Activated CD4-positive, alpha-beta T cell treated with anti-CD3 and anti-CD28 coated beads, Interleukin-2, amount 50 U/mL, for 1 hour (primary cell): ENCODE measurements at places on chromosomes 5 and 9.

DNA sequence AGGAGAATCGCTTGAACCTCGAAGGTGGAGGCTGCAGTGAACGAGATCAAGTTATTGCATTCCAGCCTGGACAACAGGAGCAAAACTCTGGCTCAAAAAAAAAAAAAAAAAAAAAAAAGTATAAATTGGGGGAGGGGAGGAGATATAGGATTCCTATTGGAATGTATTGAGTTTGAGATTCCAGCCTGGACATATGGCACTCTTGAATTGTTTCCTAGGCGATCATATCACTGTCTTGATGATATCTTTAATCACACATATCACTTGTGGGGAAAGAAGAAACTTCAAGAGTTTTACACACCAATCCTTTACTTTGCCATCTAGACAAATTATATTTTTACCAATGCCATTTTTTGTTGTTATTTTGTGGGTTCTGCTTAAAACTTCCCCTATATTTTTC lies 42.4 kb downstream of the TMC1 start:
- DNase-seq, result no peak

DNA sequence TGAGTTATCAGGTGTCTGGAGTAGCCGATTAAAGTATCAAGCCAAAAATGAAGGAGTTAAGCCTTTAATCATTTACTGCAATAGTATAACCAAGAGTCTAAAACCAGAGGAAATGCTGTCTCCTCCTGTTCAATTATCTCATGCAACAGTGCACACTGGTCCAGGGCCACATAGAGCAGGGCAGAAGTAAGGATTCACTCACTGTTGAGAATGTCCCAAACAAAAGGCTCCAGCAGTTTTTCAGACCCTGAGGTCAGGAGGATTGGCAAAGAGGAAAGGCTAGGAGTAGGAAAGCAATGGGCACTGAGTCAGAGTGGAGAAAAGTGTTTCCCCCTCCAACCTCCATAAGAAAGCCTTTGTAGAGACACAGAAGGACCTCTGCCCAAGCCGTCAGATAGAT lies 168.2 kb downstream of the RNF180 start:
- no peak for DNase-seq

- no peak for DNase-seq
Measured at GRCh38 chr9:13322828-13323550, 43.5 kb upstream of the MPDZ start.

DNA sequence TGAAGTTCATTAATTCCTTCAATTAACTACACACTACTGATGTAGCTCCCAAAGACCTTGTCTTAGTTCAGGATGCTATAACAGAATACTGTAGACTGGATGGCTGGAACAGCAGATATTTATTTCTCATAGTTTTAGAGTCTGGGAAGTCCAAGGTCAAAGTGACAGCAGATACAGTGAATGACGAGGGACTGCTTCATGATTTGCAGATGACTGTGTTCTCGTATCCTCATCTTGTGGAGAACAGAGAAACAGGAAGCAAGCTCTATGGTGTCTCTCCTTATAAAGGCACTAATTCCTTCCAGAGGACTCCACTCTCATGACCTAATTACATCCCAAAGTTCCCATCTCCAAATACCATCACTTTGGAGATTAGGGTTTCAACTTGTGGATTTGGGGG lies 65.6 kb upstream of the MAP1B start:
- DNase-seq, result no peak

- DNase-seq, result no peak
Measured at GRCh38 chr5:89878140-89879132, 531.1 kb downstream of the CETN3 start.

- DNase-seq, result no peak
Measured at GRCh38 chr5:174340226-174340625, 294.7 kb downstream of the NSG2 start.

DNA sequence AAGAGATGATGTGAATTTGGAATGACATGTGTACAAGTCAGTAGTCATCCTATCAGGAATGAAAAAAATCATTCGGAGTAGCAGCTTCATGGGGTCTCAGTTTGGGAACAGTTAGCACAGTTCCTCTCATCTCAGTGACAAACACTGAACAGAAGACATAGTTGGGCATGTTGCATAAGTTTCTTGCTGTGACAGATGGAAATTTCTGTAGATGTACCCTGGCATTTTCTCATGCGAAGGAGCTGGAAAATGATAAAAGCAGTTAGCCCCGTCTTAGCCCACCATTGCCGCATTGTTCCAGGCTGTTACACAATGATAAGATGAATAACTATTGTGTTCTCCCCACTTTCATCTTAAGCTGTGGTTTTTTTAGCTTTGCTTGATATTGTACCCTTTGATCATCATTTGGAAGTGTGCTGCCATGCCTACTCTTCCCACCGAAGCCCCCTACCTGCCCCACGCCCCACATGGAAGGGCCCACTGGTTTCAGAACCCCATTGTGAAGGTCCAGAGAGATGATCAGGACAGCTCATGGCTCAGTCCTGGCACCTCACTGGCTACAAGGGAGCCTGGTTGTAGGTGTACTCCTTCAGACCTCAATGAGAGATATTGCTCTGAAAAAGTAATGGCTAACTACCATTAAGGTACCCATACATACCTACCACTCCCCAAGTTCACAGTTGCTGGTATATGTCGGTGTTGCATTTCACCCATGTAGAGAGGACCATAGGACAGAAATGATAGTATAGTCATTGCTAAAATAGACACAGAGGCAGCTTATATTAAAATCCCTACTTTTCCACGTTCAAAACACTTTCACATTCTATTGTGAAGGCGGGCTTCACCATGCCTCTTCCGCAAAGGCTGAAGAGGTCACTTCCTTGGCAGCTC lies 38.8 kb downstream of the SFXN1 start:
- DNase-seq, result no peak

GRCh38 chr5:148746826-148747535 lies 79.4 kb upstream of the ADRB2 start:
- no peak for DNase-seq

DNA sequence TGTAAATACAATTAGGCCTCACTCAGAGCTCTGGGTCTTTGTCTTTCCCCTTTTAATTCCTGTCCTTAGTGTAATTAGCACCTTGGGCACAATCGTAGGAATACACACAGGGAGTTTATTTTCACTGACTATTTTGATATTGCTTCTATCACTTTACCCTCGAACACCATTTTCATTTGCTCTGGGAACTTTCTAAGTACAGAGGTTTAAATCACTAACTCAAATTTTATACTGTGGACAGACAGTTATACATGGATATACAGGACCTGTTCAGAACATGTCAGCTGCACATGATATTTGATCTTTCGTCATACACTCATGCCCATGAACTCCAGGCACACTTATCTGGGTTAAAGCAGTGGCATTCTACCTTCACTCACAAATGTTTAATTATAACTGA lies 217.8 kb upstream of the TMEM161B start:
- DNase-seq, result no peak

- no peak for DNase-seq
Measured at GRCh38 chr5:34857161-34857560, 18.2 kb downstream of the TTC23L start.
